ENCODE measurements at places on chromosomes 6 and 20.

DNA sequence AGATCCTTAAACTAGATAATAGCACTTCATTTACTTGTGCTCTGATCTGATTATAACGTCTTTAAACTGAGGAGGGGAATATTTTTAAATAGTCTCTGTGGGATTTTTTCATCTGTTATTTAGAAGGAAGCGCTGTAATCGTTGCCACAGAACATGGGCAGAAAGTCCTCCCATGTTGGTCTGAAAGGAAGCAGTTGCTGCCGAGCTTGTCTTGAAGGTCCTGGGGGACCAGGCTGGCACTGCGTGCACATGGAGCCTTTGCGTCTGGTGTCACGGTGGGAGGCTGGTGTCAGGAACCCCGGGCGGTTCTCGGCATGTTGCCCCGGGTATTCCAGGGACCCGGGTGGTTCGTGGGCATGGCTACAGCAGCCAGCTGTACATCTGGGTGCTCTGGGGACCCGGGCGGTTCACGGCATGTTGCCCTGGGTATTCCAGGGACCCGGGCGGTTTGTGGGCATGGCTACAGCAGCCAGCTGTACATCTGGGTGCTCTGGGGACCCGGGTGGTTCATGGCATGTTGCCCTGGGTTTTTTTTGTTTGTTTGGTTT, 11.5 kb downstream of the TPD52L2 start:
- DNase-seq = no peak

- DNase-seq = no peak
These were observed 35.8 kb downstream of the CDC5L start for GRCh38 chr6:44423306-44423705.

- DNase-seq = no peak
These were observed 9.3 kb downstream of the PREX1 start for GRCh38 chr20:48818481-48818987.

GRCh38 chr6:57250348-57250747, 28.2 kb upstream of the RAB23 start:
- no peak for DNase-seq

GRCh38 chr6:135665935-135666334, 168.4 kb upstream of the AHI1 start:
- no peak for DNase-seq

DNA sequence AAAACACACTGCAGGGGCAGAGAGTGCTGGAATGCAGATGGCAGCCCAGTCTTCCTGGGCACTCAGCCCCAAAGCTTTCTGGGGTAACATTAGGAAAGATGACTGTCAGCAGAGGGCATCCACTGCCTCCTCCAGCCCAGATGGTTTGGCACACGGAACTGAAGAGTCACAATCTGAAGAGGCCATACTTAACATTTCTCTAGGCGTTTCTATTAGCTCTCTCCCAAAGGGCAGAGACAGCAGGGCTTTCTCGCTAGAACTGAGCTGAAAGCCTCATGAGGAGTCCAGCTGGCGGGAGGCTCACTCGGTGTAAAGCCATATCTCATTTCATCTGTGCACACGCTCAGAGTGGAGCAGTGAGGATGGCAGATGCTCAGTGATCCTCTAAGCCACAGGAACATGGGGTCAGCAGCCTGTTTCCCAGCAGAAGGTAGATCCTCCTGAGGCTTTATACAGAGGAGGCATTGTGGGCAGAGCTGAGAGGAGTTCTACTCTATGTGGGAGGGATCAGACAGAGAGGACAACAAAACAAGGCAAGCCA, 28.1 kb downstream of the ALDH8A1 start:
- DNase-seq = no peak

GRCh38 chr6:17268114-17268513, 13.0 kb upstream of the RBM24 start:
- no peak for DNase-seq

DNA sequence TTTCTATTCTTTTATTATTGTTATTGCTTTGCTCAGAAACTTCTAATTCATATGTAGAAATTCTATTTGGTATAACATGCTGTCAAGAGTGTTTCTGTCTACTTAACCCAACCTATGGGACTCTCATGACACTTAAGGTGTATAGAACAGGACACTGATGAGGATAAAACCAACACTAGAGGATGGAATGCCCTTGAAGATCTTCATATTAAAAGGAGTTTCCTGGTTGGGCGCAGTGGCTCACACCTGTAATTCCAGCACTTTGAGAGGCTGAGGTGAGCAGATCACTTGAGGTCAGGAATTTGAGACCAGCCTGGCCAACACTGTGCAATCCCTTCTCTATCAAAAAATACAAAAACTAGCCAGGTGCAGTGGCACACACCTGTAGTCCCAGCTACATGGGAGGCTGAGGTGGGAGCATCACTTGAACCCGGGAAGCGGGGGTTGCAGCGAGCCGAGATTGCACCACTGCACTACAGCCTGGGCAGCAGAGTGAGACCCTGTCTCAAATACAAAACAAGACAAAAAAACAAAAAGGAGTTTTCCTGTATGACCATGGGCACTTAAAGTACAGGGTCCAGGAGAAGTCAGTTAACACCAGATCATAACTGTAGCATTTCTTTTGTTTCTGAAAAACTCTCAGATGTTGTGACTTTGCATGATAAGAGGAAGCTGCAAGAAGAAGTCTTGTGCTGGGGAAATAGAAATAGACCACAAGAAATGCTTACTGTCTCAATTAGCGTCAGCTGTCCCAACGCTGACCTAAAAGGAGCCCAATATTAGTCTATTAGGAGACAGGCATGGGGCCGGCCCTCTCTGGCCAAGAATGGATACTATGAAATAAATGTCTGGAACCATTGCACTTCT, 38.9 kb upstream of the CD2AP start:
- DNase-seq = no peak

DNA sequence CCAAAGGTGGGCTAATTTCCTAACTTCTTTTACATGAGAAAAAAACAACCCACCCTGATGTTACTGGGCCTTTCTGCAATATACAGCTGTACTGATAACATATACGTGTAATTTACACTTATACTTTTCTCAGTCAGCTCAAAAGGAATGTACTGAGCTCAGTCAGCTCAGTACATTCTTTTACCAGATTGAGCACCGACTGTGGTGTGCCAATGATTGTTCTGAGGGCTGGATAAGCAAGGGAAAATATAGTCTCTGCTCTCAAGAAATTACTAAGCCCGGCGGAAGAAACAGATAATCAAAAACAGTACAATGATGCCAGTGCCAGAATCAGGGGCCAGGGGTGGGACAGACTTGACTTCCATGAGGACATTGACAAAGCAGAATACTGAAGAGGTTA, 10.0 kb upstream of the BLOC1S5 start:
- DNase-seq = no peak

DNA sequence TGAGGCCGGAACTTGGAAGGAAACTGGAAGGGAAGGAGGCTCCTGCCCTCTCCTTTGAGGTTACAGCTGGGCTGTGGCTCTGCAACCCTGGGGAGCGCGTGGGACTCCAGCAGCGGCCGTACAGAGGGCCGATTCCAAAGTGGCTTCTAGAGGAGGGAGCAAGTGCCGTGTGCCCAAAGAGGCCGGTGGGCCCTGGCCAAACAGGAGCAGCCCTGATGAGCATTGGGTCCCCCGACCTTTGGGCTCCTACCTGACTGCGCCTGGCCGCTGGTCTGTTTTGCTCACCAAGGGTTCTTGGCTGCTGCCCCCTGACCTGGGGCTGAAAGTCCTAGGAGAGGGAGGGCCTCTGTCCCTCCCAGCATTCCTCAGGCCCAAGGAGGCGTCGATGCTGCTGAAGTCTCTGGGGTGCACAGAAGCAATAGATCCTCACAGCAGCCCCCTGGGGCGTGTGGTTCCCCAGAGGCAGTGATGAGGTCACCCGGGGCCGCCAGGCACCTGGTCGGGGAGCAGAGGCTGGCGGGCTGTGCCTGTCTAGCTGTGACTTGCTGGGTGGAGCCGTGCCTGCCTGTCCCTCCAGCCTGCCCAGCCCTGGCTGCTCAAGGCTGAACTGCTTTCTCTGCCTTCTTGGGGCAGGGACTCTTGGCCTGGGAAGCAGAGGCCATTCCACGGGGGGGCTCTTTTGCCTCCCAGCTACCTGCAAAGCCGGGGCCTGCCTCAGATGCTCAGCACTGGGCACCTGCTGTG, 9.8 kb downstream of the RBM38 start:
- peak; percentile 25 for DNase-seq
